ENCODE measurements at places on chromosomes 13 and 19.

GRCh38 chr19:17037966-17038500, 11.4 kb upstream of the CPAMD8 start:
- DNase-seq, result no peak

GRCh38 chr19:51724543-51724942, 752 bp upstream of the HAS1 start:
- DNase-seq, result no peak

DNA sequence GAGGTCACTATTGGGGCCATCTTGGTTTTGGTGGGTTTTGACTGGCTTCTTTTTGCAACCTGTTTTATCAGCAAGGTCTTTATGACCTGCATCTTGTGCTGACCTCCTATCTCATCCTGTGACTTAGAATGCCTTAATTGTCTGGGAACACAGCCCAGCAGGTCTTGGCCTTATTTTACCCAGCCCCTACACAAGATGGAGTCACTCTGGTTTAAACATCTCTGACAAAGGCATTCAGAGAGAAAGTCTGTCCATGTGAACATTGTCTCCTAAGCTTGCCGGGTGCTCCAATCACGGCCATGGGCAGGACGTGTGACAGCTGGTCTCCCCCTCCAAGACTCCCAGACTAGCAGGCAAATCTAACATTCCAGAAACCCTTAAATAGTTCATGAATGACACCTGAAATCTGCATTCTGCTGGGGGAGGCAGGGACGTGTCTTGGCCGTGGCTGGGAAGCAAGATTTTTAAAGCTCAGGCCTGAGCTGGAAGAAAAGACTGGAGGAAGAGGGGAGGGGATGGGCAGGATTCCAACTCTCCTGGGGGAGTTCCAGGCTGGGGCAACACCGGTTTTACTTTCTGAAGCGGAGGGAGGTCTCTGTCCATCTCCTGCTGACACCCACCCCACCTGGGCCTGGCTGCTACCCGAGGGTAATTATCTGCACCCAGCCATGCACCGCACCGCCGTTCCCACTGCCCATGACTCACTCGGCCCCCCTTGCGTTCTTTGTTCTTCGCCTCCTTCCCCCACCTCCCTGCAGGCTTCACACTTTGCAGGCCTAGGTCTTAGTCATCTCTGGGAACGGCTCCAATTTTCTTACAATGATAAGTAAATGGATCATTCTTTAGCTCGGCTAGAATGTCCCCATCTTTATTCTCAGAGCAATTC, 11.6 kb upstream of the OR1M1 start:
- peak; percentile 99 for DNase-seq

DNA sequence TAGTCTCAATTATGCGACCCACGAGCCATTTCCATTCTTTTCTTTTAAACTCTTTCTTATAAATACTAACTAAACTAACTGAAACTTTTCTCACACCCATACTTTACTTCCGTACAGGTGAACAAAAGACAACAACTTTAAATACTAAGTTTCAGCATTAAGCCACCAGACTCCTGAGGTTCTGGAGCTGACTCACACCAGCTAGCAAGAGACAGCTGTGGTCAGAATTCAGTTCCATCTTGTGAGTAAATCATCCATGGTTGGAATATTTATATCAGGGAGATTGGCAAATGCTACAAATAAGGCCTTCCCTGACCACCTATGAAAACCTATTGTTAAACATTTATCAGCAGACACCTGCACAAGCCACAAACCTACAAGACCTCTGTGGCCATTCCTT, 897.0 kb downstream of the EFNB2 start:
- DNase-seq, result no peak

DNA sequence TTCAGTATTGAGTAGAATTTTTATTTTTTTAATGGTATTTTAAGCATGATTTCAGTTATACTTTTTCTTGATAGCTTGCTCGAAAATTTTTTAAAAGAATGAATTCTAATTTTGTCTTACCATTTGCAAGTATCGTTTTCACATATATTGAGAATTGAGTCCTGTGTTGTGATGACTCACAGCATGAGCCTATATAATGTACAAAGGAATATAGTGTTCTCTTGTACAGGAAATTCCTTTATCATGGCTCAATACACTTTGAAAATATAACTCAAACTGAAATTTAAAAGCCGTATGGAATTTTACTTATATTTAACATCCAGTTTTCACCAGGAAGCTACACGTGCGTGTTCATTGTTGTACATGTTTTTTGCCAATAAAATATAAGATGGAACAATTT, 161.1 kb upstream of the TMTC4 start:
- DNase-seq, result no peak

Data from A172 (cell line).